ENCODE measurements at places on chromosomes 6 and 20.

- DNase-seq: no peak
Measured at GRCh38 chr6:157539900-157540752, 159.1 kb downstream of the ZDHHC14 start.

DNA sequence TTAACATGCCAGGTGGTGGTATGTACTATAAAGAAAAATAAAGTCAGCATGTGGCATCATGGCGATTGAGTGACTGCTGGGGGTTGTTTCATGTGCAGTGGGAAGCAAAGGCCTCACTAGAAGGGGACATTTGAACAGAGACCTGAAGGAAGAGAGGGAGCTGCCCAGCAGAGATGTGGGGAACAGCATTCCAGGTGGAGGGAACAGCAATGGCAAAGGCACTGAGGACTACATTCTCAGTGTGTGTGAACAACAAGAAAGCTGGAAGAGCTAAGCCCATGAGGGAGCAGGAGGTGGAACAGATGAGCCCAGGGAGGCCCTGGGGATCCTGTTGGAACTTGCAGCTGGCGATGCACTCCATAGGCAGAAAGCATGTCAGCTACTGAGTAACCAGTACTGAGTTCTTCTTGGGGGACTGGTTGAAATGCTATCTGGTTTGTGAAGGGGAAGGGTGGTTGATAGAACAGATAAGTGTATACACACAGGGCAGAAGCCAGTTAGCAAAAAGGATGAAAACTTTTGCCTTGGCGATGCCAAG lies 29.2 kb downstream of the NOX3 start:
- DNase-seq: no peak

GRCh38 chr6:156886409-156886808 lies 109.2 kb downstream of the ARID1B start:
- DNase-seq: no peak

- no peak for DNase-seq
Measured at GRCh38 chr20:1686151-1686748, 28.7 kb upstream of the SIRPG start.

DNA sequence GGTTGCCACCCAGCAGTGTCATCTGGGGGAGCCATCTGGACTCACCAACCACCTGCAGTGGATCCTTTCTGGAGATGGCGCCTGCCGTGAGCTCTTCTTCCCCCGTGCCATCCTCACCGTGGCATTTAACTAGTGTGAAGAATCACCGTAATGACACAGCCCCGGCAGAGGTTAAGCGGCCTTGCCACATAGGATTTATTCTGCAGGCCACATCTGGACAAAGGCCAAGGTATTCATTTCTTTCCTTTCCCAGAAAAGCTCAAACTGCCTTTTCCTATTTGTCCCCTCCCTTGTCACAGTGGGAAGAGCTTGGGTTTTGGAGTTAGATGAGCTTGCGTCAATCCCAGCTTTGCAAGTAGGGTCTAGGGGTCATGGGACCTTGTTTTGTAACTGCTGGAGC lies 88.4 kb downstream of the PXDC1 start:
- no peak for DNase-seq

DNA sequence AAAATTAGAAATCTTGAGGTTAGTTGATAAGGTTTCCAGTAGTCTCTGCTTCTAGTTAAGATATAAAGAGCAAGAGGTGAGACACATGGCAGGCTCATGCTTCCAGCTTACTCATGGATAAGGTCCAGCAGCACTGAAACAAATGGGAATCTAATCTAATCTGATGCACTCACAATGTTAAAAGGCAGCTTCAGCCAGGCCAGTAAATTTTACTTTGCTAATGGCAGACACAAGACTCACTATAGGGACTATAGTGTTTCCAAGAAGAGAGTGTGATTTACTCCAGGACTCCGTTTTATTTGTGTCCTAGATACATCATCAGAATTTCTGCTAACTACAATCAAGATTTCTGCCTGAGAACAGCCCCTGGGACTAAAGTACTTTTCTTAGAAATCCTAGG lies 324.8 kb downstream of the SMOC2 start:
- no peak for DNase-seq

DNA sequence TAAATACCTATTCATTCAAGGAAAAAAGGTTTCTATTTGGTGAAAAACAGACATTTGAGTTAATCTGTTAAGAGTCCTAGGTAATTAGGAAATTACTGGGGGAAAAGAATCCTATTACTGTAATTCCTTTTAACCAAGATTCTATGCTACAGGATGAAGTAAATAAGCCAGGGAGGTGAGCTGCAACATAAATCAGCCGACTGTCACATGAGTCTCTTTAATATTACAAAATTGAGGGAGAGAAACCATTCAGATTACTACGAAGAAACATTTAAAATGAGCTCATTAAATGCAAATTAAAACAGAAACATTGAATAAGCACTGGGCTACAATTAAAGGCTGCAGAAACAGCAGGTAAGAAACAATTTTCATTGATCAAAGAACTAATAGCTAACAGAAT lies 5.3 kb downstream of the PRKN start:
- no peak for DNase-seq

GRCh38 chr6:14984519-14984853 lies 261.4 kb upstream of the JARID2 start:
- peak; percentile 31 for DNase-seq

- DNase-seq: no peak
Measured at GRCh38 chr6:1464781-1465370, 75.5 kb downstream of the FOXF2 start.

GRCh38 chr6:146190581-146190980 lies 161.7 kb downstream of the GRM1 start:
- no peak for DNase-seq

DNA sequence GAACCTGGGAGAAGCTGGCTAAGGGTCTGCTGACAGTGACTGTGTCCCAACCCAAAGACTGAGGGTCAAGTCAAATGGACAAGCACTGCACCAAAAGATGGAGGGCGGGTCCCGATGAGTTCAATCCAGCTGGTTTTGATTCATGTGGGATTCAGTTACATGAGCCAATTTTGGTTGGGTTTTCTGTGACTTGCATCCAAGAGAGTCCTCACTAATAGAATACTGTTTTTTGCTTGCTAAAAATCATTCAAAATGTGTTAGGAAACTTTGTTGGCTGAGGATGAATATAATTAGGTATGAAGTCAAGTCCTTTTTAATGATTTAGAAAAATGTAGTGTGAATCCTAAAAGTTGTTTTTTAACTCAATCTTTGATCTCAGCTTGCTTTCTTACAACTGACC lies 323.8 kb upstream of the NOX3 start:
- no peak for DNase-seq

DNA sequence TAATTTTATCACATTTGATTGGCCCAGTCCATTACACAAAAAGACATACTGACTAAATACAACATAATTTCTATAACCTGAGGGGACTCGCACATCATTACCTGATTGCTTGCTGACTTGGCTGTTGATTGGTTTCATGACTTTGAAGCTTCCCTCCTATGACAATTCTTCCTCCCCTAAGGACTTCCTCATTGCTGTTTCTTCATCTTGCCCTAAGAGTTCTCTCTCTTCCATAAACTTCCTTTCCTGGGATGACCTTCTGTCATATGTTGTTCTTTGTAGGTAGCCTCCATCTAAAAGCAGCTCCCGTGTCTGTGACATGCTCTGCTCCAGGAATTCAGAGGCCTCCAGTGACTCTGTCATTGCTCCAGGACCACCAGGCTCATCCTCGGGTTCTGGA lies 22.6 kb downstream of the RSPH3 start:
- DNase-seq: no peak

- no peak for DNase-seq
Measured at GRCh38 chr6:11478586-11478985, 59.0 kb upstream of the TMEM170B start.

GRCh38 chr6:18025596-18025995 lies 38.2 kb upstream of the KIF13A start:
- no peak for DNase-seq

- DNase-seq: no peak
Measured at GRCh38 chr6:19311786-19312185, 525.4 kb upstream of the ID4 start.

GRCh38 chr6:138526822-138527235 lies 27.5 kb upstream of the NHSL1 start:
- no peak for DNase-seq

DNA sequence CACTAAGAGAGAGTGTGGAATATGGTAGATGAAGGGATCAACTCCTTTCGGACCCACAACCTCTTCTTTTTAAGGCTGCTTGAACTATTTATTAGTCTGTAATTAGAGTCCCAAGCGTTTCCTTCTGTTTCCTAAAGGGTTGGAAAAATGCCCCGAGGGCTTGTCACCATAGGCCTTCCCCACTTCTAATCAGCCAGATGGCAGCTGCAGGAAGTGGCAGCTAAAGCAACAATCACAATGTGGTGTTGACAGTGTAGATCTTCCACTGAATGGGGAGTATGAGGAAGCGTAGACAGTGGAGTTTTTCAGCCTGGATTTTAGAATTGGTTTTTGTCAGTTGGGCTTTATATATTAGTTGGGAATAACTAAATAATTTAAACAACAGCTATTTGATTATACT lies 40.6 kb downstream of the SLC35D3 start:
- DNase-seq: no peak

DNA sequence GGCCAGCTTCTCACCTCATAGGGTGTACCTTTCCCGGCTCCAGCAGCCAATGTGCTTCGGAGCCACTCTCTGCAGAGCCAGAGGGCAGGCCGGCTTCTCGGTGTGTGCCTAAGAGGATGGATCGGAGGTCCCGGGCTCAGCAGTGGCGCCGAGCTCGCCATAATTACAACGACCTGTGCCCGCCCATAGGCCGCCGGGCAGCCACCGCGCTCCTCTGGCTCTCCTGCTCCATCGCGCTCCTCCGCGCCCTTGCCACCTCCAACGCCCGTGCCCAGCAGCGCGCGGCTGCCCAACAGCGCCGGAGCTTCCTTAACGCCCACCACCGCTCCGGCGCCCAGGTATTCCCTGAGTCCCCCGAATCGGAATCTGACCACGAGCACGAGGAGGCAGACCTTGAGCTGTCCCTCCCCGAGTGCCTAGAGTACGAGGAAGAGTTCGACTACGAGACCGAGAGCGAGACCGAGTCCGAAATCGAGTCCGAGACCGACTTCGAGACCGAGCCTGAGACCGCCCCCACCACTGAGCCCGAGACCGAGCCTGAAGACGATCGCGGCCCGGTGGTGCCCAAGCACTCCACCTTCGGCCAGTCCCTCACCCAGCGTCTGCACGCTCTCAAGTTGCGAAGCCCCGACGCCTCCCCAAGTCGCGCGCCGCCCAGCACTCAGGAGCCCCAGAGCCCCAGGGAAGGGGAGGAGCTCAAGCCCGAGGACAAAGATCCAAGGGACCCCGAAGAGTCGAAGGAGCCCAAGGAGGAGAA lies 10.5 kb downstream of the GNAS-AS1 start:
- DNase-seq: no peak

- no peak for DNase-seq
Measured at GRCh38 chr6:92201618-92202017, 1217.7 kb downstream of the EPHA7 start.

DNA sequence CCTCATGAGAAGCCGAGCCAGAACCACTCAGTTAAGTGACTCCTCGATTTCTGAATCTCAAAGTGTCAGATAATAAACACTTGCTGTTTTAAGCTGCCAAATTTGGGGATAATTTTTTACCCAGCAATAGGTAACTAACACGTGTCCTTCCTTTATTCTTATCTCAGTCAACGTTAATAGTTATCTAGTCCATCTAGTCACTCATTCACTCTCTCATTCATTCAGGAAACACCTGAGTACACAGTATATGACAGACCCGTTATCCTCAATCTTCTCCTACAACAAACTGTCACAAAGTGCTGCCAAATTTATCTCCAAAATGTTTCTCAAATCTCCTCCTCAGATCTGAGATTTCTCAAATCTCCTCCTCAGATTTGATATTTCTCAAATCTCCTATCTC lies 13.1 kb downstream of the FAM184A start:
- no peak for DNase-seq

DNA sequence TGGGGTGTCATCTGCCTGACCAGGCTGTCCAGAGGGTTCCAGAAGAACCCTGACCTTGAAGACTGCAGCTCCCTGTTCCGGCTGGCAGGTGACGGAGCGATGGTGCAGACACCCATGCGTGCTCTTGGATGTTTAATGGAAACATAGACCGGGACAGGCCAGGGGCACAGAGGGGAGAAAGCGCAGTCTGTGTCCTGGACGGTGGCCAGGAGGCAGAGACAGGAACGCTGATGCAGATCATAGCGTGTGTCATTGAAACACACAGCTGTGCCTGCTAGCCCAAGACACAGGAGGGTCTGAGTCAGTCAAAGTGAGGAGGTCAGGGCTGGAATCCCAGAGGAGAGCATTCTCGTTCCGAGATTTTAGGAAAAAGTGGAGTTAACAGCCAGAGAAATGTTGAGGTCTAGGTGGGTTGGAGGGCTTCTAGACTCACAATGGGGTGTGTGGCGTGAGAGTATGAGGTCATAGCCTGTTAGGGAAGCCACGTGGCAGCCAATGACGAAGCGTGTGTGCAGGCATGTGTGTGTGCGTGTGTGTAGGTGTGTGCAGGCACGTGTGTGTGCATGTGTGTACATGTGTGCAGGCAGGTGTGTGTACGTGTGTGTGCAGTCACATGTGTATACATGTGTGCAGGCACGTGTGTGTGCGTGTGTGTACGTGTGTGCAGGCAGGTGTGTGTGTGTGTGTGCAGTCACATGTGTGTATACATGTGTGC lies 167.0 kb downstream of the ERMARD start:
- DNase-seq: no peak

- peak; percentile 10 for DNase-seq
Measured at GRCh38 chr20:33578510-33578909, 83.6 kb upstream of the C20orf144 start.

- peak; percentile 51 for DNase-seq
Measured at GRCh38 chr6:43758617-43759050, 11.4 kb upstream of the VEGFA start.

GRCh38 chr6:23031986-23032385 lies 462.6 kb downstream of the HDGFL1 start:
- DNase-seq: peak; percentile 13

DNA sequence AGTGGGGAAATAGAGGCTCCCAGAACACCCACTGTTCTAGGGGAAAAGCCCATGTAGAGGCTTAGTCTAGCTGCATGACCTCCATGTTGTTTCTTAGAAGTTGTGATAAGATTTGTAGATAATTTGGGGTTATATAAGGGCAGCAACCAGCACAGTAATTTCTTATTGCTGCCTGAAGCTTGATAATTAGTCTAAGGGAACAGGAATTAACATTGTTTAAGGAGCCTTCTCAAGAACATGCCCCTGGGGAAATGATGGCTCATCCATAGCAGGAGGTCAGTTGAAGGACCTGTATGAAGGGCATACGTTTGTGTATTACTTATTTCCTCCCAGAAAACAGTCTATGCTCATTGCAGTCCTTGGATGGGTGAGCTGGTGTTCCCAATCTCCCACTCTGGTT lies 170.7 kb upstream of the SCGN start:
- no peak for DNase-seq

DNA sequence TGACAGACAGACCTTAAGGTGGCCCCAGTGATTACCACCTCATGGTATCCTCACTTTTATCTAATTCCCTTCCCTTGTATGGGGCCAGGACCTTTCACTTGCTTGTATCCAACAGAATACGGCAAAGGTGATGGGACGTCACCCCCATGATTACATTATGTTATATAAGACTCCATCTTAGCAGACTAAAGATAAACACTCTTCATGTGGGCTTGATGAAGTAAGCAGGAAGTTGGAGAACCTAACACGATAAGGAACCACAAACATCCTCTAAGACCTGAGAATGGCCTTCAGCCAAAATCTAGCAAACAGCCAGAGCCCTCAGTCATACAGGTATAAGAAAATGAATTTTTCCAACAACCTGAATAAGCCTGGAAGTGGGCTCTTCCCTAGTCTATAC lies 8.0 kb downstream of the SLC17A3 start:
- DNase-seq: no peak

Data from AG08396 (cell line).